ENCODE measurements at places on chromosomes 16 and 17.

DNA sequence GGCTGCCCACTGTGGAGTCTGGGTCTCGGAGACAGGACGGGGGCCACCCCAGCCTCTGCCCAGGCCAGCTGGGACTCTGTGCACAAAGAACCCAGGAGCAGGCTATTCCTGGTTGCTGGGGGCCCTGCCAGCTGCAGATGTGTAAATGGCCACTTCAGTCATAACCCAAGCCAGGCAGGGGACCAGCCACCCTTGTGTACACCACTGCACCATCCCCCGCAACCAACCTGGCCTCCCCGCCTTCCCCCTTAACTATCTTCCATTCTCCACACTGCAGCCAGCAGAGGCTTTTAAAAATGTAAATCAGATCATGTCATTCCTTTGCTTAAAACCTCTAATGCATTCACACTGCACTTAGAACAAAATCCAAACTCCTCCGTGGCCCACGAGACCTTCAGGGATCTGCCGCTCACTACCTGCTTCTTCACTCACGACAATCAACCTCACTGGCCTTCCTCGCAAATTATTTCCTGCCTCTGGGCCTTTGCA is 28.3 kb downstream of the RTN4RL1 start:
- DNase-seq = no peak

DNA sequence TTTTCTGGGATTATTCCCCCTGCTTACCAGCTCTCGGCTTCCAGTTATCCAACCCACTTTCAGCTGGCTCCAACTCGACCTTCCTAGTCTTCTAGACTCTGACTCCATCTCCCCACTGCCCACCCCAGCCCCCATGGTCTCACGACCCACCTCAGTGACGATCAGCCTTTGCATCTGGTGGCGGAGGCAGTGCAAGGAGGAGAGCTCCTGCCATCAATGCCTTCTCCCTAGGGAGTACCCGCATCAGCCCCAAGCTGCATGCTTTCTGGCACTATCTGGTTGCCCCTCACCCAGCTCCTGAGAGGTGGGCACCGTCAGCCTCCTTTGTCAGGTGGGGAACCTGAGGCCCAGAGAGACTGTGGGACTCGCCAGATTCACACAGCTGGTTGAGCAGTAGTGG is 72.6 kb upstream of the RPL38 start:
- no peak for DNase-seq

GRCh38 chr16:88405216-88406060 is 22.7 kb downstream of the ZNF469 start:
- DNase-seq = no peak

DNA sequence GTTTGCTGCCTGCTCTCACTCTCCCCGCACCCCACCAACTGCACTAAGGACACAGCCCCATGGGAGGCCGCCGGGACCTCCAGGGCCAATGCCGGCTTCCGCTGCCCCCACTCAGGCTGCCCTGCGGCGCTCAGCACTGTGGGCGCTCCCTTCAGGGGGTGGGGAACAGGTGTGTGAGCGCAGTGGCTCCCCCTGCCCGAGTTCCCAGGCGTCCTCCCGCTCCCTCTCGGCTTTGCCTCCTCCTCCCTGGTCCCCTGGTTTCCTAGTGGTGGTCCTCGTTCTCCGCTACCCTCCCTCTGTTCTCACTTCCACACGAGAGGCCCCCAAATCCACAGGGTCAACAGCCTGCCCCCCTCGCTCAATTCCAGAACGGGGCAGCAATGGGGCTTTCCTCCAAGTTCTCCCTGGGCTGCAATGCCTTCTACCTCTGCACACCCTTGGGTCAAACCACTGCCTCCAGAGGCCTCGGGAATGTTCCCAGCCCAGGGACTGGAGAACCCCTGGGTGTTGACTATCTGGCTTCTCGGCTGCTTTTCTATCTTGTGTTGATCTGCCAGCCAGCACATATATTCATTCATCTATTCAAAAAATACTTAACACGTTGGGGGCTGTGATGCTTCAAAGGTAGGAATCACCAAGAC is 9.9 kb downstream of the FOXJ1 start:
- DNase-seq = no peak

DNA sequence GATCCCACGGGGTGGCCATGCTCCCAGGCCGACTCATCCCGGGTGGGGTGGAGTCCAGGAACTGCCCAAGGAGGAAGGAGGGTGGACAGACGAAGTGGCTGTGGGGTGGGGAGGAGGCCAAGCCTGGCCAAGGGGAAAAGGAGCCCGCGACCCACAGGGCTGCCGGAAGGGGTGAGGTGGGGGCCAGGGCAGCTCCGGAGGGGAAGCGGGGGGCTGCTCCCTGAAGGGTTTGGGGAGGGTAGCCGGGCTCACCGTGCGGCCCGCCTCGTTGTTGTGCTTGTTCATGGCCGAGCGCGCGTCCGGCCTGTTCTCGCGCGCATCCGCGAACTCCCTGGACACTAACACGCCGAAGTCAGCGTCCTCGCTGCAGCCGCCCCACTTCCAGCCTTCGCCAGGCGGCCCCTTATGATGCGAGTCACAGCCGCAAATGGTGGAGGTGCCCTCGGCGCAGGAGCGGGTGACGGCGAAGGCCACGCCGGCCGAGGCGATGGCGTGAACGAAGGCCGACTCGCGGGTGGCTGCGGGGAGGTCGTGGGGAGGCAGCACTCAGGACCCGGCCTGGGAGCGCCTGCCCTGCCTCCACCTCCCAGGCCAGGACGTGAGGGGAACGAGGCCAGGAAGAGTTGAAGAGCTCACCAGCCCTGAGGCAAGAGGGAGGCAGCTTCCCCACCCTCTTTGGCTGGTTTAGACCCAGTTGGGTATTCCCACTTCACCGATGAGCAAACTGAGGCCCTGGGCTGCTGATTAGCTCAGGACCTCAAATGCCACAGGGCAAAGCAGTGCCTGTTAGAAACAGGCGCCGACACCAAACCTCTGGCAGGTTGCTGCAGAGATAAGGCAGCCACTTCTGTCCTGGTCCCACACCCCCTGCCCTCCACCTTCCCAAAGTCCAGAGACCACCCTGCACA is 48.7 kb downstream of the WNT3 start:
- DNase-seq = no peak

DNA sequence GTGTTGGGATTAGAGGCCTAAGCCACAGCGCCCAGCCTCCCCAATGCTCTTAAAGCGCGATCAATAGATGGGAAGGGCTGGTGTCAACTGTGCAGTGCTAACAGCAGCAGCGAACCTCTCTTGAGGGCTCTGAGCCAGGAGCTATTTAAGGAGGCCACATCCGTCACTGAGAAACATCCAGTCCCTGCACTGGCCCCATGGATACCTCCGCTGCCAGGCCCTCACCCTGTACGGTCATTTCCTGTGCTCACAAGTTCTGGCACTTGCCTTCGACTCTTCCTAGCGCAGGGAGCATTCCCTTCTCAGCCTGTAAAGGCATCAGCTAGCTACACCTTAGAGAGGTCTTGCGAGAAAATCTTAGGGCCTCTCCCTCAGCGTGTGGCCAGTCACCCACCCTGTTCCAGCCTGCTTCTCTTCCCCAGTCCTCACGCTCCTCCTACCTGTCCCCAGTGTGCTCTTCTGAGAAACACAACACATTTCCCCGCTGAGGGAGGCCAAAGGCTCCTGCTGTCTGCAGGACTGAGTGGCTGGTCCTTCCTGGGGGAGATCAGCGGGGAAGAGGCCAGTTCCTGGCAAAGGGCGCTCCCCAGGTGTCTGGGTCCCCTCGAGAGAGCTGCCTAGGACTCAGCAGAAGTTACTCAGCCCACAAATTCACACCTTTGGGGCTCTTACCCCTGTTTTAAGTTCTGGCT is 28.6 kb downstream of the GTF3C1 start:
- DNase-seq = no peak

DNA sequence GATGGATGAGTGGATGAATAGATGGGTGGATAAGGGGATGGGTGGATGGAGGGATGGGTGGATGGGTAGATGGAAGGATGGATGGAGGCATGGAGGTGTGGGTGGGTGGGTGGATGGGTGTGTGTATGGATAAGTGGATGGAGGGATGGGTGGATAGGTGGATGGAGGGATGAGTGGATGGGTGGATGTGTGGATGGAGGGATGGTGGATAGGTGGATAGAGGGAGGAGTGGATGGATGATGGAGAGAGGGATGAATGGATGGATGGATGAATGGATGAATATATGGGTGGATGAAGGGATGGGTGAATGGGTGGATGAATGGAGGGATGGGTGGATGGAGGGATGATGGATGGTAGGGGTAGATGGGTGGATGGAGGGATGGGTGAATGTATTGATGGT is 27.5 kb upstream of the NPTX1 start:
- DNase-seq = no peak

DNA sequence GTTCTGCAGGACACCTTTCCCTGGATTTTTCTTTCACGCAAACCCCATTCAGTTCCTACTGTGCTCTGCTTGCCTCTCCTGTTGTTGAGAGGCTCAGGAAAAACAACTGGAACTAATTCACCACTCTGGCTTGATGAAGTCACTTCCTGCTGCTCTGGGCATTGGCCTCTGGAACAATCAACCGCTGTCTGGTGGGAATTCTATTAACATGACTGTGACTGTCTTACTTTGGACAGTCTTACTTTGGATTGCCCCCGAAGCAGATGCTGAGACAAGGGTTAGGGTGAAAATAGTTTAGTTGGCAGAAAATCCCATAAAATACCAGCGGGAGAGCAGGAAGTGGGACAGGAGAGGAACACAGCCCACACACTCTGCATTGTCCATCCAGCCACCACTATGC is 90.0 kb upstream of the HSBP1 start:
- no peak for DNase-seq

DNA sequence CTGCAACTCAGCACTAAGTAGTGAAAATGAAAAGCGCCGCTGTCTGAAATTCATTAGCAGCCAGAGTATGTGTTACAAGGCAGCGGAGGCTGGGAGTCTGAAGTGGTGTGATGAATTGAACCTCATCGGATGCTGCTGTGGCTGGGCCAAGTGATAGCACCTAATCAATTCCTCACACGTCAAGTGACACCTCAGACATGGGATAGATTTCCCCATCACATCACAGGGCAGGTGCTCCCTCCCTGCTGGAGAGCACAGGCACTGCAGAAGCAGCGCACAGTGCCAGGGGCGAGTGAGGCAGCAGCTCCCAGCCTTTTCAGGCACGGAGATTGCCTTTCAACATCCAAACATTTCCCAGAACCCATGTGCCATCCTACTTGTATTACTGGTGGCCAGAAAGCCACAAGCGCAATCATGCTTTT is 32.2 kb downstream of the DRC3 start:
- no peak for DNase-seq

GRCh38 chr17:64216338-64217248 is 46.5 kb downstream of the TEX2 start:
- peak; percentile 33 for DNase-seq

- no peak for DNase-seq
Measured at GRCh38 chr16:35543486-35543885, 2084.1 kb downstream of the TP53TG3F start.

- DNase-seq = no peak
Measured at GRCh38 chr17:49819138-49819537, 28.7 kb downstream of the TAC4 start.

Data from testis (tissue), 5 donors.